ENCODE measurements at places on chromosomes 4 and X.

GRCh38 chrX:110089656-110090403, 86.9 kb downstream of the TMEM164 start:
- DNase-seq, result no peak

- no peak for DNase-seq
Measured at GRCh38 chr4:143357161-143357845, 20.6 kb downstream of the GAB1 start.

DNA sequence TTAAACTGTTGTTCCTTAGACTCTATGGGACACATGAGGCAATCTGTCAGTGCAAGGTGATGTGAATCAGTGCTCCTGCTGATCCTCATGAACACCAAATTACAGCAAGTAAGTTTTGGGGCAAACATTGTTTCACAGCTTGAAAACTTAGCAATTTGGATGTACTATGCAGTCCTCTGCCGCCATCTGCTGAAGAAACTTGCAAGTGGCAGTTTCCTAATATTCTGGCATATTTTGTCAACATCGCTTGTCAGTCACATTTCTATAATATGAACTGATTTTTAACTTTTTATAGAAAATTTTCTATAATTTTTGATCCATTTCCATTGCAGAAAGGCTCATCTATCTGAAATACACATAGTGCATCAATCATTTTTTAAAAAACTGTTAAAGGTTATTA, 56.3 kb downstream of the ZAR1 start:
- no peak for DNase-seq

DNA sequence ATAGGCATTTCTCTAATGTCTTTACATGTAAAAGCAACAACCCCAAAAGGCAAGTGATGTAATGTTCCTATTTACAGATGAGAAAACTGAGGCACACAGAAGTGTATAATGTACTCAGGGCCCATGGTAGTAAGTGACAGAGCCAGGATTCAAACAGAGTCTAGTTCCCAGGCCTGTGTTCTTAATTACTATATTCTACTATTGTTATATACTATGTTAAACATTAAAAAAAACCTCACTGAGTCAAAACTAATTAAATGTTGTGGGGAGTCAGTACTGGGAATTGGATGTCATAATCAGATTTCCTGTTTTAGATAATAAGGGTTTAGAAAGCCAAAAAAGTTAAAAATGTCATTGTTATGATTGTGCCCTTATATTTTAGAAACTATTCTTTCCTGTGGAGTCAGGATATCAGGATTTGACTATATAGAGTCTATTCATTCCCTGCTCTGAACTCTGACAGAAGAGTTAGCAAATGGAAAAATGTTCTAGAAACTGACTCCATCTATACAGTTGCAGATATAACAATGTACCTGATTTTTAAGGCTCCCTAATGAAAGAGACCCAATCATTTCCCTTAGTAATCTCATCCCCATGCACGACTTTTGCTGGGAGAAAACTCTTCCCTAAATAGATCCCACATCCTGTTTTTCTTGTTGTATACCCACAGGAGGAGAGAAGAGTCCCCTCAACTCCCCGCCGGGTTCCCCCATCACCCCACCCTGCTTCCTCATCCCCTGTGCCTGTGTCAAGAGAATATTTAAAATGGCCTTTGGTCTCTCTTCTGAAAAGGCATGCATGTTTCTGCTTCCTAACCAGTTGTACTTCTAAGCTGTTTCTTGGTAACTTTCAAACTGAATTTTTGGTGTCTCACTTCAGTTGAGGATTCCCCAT, 69.7 kb downstream of the REELD1 start:
- no peak for DNase-seq

DNA sequence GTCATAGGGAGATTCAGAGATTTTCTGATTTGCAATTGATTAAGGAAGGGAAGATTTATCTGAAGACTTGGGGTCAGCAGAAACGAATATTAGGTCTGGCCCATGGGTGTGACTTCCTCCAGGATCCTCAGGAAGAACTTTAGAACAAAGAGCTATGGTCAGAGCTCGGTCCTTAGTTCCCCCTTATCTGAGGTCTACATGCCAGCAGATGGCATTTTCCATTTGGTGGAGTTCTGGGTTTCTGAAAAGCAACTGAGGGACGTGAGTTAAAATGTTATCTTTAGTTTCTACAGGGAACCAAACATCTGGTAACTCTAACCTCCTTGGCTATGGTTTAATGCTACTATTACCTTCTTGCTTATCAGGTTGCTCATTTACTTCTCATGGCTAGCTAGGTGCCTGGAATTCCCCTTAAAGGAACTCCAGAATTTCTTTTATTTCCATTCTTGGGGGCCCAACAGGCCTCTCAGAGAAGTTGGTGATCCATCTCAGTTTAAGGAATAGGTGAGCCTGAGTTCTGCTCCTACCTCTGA, 40.7 kb downstream of the KLF3 start:
- no peak for DNase-seq

DNA sequence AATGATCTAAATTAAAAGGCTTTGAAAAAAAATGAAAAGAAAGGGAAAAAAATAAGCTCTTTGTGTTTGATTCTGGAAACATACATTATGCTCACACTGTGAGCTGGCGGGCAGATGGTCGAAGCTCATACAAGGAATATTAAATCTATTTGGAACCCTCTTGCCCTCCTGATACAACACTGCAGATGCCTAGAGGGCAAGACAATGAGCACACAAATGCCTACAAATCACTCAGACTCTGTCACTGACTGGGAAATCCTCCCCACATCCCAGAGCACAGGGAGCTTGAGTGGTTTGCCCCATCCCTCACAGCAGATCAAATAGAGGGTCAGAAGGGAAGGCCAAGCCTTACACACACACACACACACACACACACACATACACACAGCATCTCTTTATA, 320.4 kb downstream of the HNRNPD start:
- DNase-seq, result no peak

GRCh38 chrX:38438321-38438720, 85.9 kb downstream of the OTC start:
- DNase-seq, result no peak

- no peak for DNase-seq
Measured at GRCh38 chrX:134172588-134173259, 64.3 kb upstream of the CCDC160 start.

DNA sequence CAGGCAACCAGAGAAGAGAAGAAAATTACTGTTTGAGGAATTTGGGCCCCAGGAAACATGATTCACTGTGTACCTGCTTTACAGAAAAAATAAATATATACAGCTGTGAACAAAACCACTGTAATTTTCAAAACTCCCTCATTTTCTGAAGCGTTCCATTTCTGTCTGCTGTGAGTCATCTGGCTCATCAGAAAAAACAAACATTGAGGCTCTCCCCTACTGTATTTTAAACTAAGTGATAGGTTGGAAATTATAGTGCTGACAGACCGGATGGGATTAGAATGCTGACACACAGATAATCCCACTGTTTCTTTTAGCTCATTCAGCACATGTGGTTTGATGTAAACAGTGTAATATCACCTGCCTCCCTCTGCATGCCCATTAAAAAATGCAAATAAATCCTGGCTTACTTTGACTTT, 847.0 kb downstream of the TRIML1 start:
- no peak for DNase-seq

DNA sequence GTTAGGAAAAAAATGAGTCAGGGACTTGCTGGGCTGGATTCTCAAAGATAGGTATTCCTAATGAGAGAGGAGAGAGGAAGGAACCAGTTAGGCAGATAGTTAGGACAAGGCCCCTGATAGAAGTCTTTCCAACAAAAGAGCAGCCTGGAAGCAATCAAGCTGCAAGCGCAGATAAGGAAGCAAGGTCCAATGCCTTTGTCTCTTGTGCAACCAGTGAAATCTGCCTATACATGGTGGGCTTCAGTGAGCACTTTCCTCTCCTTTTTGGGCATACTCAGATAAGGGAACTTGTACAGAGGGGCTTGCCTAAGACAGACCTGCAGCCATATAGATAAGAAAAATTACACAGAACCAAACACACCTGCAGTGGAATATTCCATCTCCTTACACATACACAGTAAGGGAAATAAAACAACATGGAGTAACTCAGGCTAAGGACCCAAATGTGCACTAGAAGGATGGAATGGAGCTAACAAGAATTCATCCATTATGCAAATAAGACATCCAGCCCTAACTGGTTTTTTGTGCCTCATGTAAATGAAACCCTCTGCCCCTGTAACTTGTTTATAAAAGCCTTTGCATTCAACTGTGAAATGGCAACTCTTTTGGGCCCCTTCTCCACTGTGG, 68.8 kb downstream of the PCDH18 start:
- DNase-seq, result no peak

DNA sequence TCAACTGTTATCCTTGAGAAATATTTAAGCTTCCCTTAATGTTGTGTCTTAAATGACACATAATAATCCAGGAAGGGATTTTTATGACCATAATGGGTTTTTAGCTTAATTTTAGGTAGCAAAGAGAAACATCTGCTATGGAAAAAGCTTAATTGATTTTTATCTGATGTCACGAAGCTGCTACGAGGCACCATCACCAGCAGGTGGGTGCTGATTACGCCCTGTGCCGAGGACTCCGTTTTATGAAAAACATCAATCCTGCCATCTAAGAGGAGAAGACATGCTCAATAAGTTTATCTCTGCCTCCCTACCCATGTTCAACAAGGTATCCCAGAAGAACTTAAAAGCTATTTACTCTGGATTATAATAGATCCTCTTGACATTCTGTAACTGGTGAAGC, 280.6 kb upstream of the ZFP42 start:
- DNase-seq, result no peak

- no peak for DNase-seq
Measured at GRCh38 chrX:55486736-55487135, 2.9 kb downstream of the USP51 start.

- DNase-seq, result no peak
Measured at GRCh38 chr4:165384186-165384585, 5.4 kb downstream of the CPE start.

GRCh38 chr4:56879996-56880395, 27.7 kb upstream of the REST start:
- no peak for DNase-seq

DNA sequence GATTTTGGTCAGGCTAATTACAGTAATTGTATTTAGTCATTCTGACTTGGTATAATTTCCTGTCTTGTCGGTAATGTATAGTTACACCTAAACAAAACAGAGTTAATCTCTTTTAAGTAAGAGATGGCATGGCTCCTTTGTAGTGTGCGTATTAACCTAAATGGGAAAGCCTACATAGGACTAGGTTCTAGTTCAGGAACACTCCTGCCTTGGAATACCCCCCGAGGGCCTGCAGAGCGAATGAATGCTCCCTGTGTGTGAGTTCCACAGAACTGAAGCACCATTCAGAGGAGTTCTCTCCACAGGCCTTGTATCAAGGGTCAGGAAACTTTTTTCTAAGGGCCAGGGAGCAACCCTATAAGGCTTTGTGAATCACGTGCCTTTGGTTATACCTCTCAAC, 44.9 kb upstream of the STIM2 start:
- no peak for DNase-seq

DNA sequence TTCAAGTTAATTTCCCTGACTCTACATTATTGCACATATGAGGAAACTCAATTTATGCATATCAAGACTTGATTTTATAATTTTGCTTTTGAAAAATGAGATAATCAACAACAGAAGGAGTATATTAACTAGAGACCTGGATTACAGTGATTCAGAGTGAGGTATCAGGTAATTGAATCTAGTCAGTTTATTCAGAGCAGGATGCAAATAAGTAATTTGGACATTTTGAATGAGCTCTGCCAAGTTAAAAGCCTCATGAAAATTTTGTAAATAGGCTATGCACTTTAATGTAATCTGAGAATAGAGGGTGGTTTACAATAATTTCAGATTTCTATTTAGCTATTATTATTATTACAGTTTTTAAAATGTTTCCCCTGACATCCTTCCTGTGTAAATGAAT, 203.7 kb upstream of the EMCN start:
- DNase-seq, result no peak

- DNase-seq, result no peak
Measured at GRCh38 chr4:25310066-25310802, 2.3 kb upstream of the ZCCHC4 start.

DNA sequence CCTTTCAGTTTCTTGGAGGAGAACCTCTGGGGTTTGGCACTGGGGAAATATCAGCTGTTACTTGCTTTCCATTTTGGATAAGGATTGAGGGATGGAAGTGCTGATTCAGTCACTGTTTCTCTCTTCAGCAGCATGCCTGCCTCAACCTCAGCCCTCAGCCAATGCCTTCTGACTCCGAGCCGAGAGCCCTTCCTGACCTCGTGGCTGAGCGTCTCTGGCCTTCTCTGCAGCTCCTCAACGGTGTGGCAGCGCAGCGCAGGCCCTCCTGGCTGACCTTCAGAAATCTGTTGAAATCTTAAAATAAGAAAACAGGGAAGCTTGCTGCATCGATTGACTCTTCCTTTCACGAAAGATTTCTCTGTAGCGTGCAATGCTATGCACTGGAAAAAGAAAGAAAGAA, 434.3 kb upstream of the FAT1 start:
- no peak for DNase-seq

DNA sequence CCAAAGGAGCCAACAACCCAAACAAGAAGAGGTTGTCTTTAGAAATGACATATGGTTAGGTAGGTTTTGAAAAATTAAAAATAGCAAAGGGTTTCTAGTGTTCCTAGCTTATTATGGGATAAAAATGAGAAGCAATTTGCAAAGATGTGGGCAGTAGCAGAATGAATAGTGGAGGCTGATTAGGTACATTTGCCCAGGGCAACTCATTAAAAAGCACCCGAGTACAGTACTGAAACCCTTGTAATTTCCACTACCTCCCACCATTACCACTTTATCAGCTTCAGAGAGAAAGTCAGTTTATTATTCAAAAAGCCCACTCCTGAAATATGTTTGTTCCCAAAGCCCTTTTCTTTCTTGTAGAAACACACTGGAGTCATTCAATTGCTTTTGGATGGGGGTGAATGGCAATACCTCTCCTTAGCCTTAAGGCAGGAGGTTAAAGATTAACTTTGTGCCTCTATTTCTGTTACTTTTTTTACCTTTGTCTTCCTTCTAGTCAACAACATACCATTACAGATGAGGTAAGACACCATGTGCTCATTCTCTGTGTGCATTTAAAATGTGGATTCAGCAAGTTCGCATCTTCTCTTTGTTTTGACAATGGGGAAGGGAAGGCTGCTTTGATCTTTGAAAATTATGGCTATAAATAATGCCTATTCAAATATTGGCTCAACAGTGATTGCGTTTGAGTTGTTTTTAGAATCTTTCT, 353.8 kb upstream of the CASK start:
- DNase-seq, result no peak

GRCh38 chrX:108332281-108332680, 105.9 kb downstream of the COL4A6 start:
- no peak for DNase-seq

GRCh38 chrX:20609916-20610415, 343.3 kb upstream of the RPS6KA3 start:
- DNase-seq, result no peak

All from stimulated activated CD8-positive, alpha-beta memory T cell treated with anti-CD3 and anti-CD28 coated beads, Interleukin-4, amount 100 ng/mL, for 4 hours (primary cell).